ENCODE measurements at places on chromosomes 12 and 14.
A peak's percentile ranks its signal among the peaks of the same experiment; 100 is the strongest.

- no peak overlapping the region for H3K4me3 ChIP-seq
- H3K27me3 ChIP-seq = no peaks in the 10 kb centered on the region
Observed at GRCh38 chr12:103645202-103645601, 58.1 kb downstream of the STAB2 start.

- no peaks in the 10 kb centered on the region for H3K36me3 ChIP-seq
- no peaks in the 10 kb centered on the region for H3K4me1 ChIP-seq
- H3K27ac ChIP-seq = no peak overlapping the region
- no peak for DNase-seq
Observed at GRCh38 chr12:107144990-107145389, 51.6 kb upstream of the CRY1 start.

DNA sequence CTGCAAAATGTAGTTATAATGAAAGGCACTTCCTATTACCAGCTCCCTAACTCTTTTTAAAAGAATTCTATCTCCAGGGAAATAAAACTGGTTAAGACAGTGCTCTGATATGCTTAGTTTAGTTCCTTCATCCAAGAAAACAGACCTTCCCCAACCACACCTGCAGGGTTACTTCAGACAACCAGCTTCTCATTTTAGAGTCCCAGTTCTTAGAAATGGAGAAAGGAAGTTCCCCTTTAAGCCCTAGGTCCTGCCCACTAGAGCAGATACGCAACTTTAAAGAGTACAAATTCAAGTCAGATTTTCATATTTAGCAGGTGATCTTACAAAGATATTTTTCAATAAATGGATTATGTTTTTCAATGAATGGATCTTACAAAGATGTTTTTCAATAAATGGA is 4.4 kb upstream of the WSB2 start:
- no peak for DNase-seq
- H3K27me3 ChIP-seq = no peaks in the 10 kb centered on the region
- no peak overlapping the region for H3K27ac ChIP-seq
- H3K4me3 ChIP-seq = no peak overlapping the region
- H3K4me1 ChIP-seq = peaks cover 31% of the 10 kb centered on the region
- no peaks in the 10 kb centered on the region for H3K36me3 ChIP-seq

- no peaks in the 10 kb centered on the region for H3K4me1 ChIP-seq
- no peak overlapping the region for H3K27ac ChIP-seq
- H3K4me3 ChIP-seq = no peak overlapping the region
Observed at GRCh38 chr12:86741531-86741930, 485.3 kb upstream of the MGAT4C start.

DNA sequence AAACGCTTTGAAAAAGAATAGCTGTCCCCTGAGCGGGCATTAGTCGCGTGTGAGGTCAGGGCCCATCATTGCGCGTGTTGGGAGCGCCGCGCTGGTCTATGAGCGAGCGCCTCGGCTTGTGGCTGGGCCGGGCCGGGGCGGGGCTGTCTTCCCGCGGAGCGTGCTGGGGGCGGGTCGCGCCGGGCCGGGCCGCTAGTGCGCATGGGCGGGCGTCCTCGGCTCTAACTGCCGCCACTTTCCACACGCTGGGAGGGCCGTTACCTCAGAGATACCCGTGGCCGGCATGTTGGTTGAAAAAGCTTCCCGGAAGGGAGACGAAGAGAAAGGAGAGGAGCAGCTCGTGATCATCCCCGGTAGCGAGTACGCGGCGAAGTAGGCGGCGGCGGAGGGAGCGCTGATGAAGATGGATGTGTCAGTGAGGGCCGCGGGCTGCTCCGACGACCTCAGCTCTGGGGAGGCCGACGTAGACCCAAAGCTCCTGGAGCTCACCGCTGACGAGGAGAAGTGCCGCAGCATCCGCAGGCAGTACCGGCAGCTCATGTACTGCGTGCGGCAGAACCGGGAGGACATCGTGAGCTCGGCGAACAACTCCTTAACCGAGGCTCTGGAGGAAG is at the start of gene EID3:
TSS of gene EID3 (plus strand) at position 202 of the 614 bp plus-strand sequence. CDS start at position 398, 196 bp downstream.
- DNase-seq = peak; percentile 93
- H3K36me3 ChIP-seq = peaks cover 3% of the 10 kb centered on the region
- no peaks in the 10 kb centered on the region for H3K27me3 ChIP-seq
- peaks cover 82% of the 10 kb centered on the region for H3K4me1 ChIP-seq

DNA sequence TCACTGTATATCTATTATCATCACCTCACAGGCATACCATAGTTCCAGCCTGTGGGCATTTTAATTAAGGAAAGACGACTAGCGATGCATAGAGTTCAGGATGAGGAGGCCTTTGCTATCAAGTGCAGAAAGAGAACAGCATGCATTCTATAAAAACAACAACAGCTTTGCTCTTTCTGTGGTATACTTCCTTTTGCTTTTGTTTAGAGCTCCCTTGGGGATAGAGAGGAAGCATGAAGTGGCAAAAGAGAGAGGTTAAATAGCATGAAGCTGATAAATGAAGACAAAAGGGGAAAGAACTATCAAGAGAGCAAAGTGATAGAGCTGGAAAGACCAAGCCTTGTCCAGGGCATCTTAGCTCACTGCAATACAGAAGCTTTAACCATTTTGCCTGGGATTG is 23.5 kb downstream of the IFNG-AS1 start:
- H3K36me3 ChIP-seq = no peaks in the 10 kb centered on the region
- no peaks in the 10 kb centered on the region for H3K4me1 ChIP-seq
- no peak overlapping the region for H3K4me3 ChIP-seq
- no peaks in the 10 kb centered on the region for H3K27me3 ChIP-seq

DNA sequence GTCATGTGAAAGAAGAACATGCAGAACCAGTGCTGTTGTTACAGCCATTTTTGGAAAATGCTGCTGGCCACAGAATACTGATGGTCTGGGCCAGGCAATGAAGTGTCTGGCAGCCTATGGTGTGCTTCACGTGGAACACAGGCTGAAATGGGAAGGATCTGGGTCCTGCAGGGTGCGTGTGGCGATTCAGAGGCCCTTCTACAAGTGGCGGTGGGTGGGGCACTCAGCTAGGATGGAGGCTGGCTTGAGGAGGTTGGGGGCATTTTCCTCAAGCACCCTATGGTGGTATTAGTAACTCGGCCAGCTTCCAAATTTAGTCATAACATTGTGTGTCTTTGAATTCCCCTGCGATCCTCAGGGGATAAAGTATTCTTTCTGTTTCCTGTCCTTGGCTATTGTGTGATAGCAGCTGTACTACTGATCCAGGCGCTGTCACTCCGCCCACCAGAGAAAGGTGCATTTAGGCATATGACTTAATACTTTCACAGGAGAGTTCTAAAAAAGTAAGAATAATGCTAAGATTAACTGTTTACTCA is 9.2 kb upstream of the RAD52 start:
- H3K36me3 ChIP-seq = no peaks in the 10 kb centered on the region
- H3K4me1 ChIP-seq = no peaks in the 10 kb centered on the region
- H3K4me3 ChIP-seq = no peak overlapping the region
- no peaks in the 10 kb centered on the region for H3K27me3 ChIP-seq
- DNase-seq = no peak

DNA sequence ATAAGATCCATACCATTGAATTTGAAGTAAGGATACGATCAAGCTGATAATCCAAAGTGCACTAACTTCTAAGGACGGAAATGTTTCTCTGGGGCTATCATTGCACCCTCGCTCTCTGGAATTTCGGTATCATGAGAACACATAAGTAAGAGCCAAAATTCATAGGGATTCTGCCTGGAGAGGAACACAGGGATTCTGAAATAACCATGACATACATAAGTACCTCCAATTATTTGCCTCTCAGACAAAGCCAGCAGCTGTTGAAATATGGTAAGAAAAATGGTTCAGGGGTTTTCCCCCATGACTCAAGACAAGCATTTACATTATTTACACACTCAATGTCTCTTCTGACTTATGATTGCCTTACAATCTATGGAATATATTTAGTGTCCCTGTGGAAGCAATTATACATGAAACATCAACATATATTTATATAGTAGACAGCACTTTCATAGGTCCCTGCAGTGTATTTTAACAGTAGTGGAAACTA is 1123.6 kb upstream of the SEL1L start:
- no peak overlapping the region for H3K27ac ChIP-seq
- H3K27me3 ChIP-seq = no peaks in the 10 kb centered on the region
- no peaks in the 10 kb centered on the region for H3K4me1 ChIP-seq
- no peak for DNase-seq

GRCh38 chr12:124745891-124746570 is 117.6 kb downstream of the SCARB1 start:
- H3K27me3 ChIP-seq = no peaks in the 10 kb centered on the region
- peaks cover 36% of the 10 kb centered on the region for H3K4me1 ChIP-seq

- H3K4me3 ChIP-seq = no peak overlapping the region
- no peaks in the 10 kb centered on the region for H3K36me3 ChIP-seq
- H3K27me3 ChIP-seq = no peaks in the 10 kb centered on the region
- peaks cover 34% of the 10 kb centered on the region for H3K4me1 ChIP-seq
Observed at GRCh38 chr12:57416039-57416996, 14.5 kb downstream of the R3HDM2 start.

DNA sequence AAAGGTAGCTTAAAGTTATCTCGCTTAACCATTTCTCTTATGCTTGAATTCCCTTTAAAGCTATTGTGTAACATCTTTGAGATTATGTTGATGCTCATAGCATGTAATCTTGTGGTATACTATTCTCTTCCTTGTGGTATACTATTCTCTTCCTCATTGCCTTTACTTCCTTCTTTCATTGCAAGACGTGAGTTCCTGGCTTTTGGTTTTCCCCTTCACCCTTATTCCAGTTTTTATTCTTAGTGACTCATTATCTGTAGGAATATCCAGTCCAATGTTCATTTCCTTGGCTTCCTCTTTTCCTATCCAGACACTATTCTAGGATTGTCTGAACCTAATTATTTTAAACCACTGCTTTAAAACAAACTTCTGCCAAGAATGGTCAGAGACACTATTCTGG is 564.0 kb downstream of the CCER1 start:
- H3K27ac ChIP-seq = no peak overlapping the region
- H3K4me1 ChIP-seq = no peaks in the 10 kb centered on the region
- no peaks in the 10 kb centered on the region for H3K36me3 ChIP-seq
- no peaks in the 10 kb centered on the region for H3K27me3 ChIP-seq
- no peak for DNase-seq

DNA sequence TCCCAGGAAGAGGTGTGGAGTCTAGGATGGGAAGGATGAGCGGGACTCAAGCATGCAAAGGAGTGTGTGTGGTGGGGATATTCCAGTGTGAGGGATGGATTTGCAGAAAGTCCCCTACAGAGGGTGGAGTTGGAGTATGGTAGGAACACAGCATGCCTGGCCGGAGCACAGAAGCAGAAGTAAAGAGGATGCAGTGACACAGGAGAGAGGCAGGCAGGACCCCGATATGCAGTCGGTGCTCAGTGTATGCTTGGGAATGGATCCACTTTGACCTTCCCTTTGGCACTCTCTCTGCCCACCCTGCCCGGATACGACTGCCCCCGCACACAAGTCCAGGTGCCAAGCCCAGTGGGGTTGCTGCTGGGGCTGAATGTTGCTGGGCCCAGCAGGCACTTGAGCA is 21.3 kb downstream of the WSCD2 start:
- no peak for DNase-seq
- peaks cover 20% of the 10 kb centered on the region for H3K27me3 ChIP-seq

- no peak overlapping the region for H3K4me3 ChIP-seq
- H3K27ac ChIP-seq = no peak overlapping the region
- DNase-seq = no peak
- peaks cover 7% of the 10 kb centered on the region for H3K4me1 ChIP-seq
- H3K36me3 ChIP-seq = peaks cover 9% of the 10 kb centered on the region
Observed at GRCh38 chr14:31712244-31713127, 151.3 kb downstream of the NUBPL start.

GRCh38 chr12:96134200-96134599 is 60.0 kb upstream of the ELK3 start:
- no peaks in the 10 kb centered on the region for H3K36me3 ChIP-seq
- H3K27ac ChIP-seq = no peak overlapping the region
- no peak for DNase-seq
- H3K4me1 ChIP-seq = peaks cover 22% of the 10 kb centered on the region
- peaks cover 20% of the 10 kb centered on the region for H3K27me3 ChIP-seq

DNA sequence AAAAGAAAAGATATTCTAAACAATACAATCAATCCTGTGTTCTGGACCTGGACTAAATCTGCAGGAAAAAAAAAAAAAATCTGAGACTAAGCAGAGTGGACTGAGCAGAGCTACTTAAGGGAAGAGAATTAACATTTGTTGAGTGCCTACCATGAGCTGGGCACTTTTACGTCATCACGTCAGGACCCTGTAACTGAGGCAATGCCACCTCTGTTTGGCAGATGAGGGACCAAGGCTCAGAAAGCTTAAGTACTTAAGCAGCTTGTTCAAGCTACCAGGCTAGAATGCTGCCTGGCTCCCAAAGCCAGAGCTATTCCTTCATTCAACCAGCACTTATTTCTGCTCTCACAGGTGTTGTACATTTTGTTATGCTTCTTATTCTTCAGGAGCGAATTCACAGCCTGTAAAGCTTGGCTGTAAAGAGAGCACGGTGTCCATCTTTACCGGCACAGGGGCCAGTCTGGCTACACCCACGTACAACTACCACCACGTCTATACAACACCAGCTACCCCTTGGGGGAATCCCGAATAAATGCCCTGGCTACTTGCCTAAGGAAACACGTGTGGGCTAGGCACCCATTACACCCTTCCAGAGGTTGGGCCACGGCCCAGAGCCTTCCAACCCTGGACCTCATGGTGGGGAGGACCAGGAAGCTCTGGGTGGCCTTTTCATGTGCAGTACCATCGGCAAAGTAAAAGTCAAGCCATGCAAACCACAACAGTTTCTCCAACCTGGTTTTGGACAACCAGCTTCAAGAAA is 27.0 kb downstream of the TMCC3 start:
- H3K4me1 ChIP-seq = peaks cover 21% of the 10 kb centered on the region
- no peak overlapping the region for H3K4me3 ChIP-seq
- H3K27me3 ChIP-seq = no peaks in the 10 kb centered on the region

DNA sequence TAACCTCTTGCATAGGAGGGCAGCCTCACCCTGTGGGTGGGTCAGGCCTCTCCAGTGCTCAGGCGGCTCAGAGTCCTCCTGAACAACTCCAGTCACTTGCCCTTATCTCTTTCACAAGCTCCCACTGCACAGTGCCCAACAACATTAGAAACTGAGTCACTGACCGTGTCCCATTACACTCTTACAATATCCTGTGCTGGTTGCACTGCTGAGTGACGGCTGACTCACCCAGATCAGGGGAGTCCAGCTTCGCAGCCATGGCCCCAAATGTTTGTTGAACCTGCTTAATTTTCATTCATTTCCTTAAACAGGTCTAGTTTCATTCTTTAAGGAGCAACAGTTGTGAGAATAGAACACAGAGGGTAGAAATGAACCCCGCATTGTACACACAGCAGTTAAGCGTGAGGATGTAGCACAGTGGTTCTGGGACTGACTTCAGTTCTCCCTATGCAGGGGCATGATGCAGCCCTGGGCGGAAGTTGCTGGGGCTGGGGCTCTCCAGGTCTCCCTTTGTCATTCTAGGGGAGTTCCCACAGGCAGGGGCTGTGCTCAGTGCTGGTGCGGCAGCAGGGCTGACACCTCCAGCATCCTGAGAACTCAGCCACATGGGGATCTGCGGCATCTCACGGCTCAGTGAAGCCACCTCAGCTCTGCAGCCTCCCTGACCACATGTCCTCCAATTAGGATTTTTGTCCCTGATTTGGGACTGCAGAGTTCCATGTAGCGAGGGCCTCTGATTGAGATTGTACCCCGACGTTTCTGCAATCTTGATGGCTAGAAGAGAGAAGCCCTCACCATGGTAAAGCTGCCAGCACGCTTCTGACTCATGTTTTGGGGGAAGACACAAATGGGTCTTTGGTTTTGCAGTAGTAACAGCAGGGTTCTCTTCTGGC is 16.1 kb downstream of the GPR68 start:
- H3K27me3 ChIP-seq = no peaks in the 10 kb centered on the region
- peaks cover 68% of the 10 kb centered on the region for H3K36me3 ChIP-seq
- H3K4me3 ChIP-seq = no peak overlapping the region
- H3K27ac ChIP-seq = no peak overlapping the region
- H3K4me1 ChIP-seq = peaks cover 3% of the 10 kb centered on the region

- no peaks in the 10 kb centered on the region for H3K36me3 ChIP-seq
- DNase-seq = no peak
- H3K27me3 ChIP-seq = no peaks in the 10 kb centered on the region
Observed at GRCh38 chr14:99589651-99590530, 14.1 kb downstream of the CCDC85C start.

Measured in left ventricle myocardium inferior (tissue), 1 donor.